ENCODE measurements at places on chromosomes 6 and 20.

GRCh38 chr6:20180935-20181334 lies 31.3 kb downstream of the MBOAT1 start:
- DNase-seq: no peak

DNA sequence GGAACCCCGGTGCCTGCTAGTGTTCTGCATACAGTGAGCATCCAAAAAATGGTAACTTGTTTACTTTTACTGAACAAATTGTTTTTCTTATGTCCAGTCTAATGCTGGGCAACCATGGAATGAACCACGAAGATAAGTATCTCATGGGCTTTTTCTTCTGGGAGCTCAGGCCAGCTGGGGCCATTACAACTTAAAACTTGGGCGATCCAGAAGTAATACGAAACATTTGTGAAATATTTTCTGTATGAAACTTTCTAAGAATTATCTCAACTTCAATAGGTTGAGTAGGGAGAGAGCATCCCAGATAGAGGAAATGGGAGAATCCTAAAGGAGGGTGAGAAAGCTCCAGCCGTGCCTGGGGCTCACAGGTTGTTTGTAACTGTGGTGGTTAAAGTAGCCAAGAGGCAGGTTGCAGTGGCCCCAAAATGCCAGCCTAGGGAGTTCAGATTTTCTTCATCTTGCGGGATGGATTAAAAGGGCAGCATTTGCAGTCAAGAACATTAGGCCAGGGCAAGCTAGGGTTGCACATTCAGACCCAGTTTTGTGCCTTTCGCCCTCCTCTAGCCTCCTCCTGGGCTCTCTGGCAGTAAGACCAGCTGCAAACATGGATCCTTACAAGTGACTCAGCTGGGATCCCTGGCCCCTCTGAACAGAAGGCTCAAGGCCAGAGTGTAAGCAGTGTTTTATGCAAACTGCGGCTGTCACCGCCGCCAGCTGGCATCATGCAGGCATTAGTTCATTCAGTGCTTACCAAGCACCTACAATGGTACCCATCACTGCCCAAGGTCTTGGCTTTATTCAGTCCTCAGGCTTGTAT lies 41.5 kb downstream of the ELMO2 start:
- DNase-seq: no peak

GRCh38 chr6:41716516-41717391 lies 18.7 kb downstream of the TFEB start:
- no peak for DNase-seq

GRCh38 chr6:30013291-30013922 lies 47.7 kb upstream of the POLR1H start:
- DNase-seq: no peak

DNA sequence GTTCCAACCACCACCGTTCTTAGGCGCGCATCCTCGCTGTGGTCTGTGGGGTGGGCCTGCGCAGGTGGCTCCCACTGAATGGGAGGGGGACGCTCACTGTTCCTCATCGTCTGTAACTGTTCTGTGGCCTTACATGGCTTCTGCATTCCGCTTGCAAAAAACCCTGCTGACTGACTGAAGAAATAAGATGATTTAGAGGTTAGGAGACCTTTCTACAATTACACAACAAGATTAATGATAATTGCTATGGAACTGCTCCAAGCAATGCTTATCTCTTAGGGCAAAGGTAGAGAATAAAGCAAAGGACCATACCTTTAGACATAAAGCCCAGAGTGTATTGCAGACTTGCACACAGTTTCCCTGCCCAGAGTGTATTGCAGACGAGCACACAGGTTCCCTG lies 14.4 kb upstream of the DACT2 start:
- no peak for DNase-seq

DNA sequence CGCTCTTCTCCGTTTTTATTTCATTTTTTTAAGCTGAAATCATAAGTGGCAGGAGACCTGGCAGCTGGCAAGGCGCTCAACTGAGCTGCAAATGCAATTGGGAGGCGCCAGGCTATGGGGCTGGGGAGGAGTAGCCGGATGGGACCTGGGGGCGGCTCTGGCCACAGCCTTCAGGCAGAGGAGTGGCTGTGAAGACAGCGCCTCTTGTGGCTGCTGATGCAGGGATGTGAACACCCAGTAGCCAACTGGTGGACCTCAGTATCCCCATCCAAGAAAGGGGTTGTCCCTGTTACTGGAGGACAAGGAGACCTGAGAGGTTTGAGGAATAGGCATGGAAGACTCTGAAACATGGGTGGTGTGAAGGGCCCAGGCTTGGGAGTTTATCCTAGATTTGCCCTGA lies 12.6 kb downstream of the KCNK17 start:
- DNase-seq: no peak

DNA sequence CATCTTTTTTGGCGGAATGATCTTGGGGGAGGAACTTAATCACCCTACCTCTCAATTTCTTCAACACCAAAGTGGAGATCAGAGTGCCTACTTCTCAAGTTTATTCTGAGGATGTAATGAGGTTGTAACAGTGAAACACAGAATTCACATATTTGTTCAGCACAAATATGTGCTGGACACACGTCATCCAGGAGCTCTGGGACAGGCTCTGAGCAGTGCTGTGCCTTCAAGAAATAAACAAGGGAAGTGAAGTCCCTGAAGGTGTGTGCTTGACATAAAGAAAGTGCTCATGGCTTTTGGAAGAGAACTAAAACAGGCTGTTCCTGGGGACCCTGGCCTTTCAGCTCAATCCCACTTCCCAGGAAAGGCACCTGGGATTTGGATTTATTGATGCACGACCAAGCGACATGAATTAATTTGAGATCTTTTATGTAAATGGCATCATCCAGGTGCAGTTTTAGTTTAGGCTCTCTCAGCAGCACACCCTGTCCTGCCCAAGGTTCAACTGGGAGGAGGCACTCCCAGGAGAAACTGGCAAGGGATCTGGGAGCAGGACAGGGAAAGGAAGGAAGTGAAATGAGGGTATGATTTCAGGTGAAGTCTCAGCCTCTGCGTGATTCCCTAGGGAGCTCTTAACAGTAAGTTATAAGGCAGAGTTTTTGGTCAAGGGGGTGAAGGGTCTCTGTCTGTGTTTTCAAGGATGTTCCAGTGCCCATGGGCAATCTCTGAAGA lies 211.0 kb downstream of the FOXA2 start:
- no peak for DNase-seq

GRCh38 chr6:13358511-13358910 lies 30.2 kb upstream of the TBC1D7 start:
- DNase-seq: no peak

DNA sequence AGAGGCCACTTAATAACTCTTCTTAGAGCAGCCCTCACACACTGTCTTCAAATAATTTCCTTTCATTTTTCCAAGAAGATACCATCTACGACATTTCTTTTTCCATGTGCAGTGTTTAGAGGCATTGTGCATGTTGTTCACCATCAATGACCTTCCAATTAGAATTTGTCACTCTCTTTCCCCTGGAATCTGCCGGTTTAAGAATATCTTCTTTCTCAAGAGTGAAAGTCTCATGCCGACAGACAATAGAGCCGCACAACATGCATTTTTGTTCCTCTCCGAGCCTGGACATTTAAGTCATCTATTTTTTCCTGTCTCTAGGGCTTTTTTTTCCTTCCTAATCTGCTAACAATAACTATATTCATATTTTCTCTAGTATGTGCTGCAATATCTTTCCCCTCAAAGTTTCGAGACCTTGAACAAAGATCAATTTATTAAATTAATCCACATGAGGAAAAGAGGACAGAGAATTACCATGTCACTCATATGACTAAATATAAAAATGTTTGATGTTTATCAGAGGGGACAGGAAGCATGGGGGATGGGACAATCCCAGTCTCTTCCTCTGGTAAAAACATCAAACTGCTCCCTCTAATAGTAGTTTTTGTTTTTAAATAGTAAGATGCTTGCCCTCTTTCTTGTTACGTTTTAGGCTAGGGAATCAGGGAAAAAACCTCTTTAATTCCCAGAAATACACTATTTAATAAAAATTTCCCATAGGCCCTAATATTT lies 893.4 kb downstream of the C6orf118 start:
- DNase-seq: no peak

- no peak for DNase-seq
Measured at GRCh38 chr6:73665686-73666319, 12.0 kb upstream of the SLC17A5 start.

DNA sequence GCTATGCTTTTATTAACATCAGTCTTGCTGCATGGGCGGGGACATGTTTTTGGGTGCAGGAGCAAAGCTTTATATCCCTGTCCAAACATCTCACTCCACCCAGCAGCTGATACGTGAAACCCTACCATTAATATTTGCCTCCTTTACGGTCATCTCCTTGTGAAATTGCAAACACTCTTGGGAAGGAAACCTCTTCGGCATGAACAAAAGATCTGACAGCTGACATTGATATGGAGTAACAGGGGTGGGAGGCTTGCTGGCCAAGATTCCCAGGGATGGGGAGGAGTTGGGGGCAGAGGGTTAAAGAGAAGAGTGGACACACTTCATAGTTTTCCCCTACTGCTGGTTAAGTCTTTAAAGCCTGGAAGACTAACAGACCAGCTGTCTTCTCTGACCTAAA lies 22.2 kb upstream of the VEGFA start:
- no peak for DNase-seq

DNA sequence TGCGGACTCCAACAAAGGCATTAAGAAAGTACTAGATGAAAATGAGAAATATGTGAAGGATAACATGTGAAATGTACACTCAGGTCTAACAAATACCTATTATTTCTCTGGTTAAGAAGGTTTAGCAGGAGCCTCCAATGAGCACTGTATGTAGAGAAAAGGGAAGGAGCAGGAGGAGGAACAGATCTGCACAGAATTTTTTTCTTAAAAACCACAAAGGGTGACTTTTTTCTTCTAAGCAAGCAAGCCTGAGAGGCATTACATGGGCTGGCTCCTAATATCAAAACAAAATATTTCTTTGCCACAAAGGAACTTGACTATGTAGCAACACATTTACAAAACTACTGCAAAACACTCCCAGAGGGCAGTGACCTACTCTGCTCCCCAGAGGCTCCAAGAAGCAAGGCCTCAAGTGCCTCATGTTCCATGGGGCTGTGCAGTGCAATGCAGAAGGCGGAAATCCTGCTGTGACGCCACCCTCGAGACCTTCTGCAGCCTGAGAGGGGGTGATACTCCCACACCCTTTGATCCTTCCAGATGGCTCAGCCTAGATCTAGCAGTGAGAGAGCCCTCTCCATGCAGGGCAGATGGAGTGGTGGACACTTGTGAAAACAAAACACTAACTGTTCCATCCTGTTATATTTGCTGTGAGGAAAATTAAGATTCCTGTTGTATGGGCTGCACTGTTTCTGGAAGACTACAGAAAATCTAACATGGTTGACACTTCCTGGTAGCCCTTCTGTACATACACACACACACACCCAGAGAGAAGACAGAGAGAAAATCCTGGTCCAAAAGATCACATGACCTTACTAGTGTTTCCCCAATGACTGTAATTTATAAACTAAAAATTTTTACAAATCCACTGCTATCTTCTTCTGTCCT lies 36.0 kb upstream of the SMIM29 start:
- no peak for DNase-seq

- no peak for DNase-seq
Measured at GRCh38 chr6:32123681-32124080, 4.4 kb downstream of the ATF6B start.

- no peak for DNase-seq
Measured at GRCh38 chr6:13349811-13350506, 21.6 kb upstream of the TBC1D7 start.

- DNase-seq: no peak
Measured at GRCh38 chr20:11432407-11432806, 485.3 kb upstream of the BTBD3 start.

DNA sequence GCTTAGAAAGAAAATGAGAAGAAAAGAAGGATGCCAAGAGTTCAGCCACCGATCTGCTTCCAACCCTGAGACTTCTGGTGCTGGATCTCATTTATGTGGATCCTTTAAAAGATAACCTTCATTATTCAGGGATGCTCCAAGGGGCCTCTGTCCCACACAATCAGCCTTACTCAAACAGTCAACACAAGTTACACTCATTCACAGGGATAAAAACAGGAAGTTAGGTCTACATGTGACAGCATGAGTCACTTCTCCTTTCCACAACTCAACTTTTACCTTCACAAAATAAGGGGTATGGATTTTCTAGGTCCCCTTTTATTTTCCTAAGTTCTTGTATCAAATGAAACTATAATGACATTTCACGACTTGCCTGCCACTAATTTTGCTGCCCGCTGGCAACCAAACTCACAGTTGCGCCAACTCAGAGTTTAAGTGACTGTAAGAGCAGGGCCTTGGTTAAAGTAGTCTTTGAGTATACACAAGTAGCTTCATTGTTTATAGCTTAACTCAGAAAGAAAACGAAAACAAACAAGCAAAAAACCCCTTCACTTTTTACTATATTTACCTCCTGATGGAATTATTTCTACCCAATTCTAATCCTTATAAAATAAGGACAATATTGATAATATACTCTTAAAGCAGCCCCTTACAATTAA lies 278.8 kb upstream of the RUNX2 start:
- no peak for DNase-seq

DNA sequence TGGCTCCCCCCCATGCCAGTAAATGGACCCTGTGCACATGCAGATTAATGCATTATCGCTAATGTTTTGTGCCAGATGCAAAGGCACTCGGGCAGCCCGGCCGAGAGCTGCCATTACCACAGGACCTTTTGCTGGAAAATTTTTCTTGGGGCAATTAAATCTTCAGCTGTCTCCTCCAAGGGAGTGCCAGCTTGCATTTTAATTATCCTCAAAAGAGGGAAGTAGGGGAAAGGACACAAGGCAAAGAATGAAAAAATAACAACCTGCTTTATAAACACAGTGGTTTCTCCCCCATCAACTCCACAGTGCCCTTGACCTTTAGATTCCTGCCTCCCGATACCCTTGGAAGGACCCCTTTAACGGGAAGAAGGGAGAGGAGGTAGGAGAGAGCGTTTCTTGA lies 48.2 kb downstream of the PDYN start:
- DNase-seq: no peak

DNA sequence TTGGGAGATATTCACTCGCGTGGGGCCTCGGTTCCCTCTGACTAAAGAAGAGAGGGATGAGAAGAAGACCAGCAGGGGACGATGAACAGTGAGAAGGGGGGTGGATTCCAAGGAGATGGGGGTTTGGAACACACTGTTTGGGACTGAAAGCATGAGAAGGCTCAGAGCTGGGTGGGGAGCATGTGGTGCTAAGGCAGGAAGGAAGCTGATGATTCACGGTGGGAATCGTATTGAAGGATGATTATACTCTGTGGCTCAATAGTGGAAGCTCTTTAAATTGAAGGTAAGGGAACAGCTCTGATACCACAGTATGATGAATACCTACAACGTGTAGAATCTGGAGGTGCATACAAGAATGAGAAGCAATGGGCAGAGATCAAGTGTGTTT lies 117.5 kb upstream of the KCNK16 start:
- DNase-seq: no peak

- DNase-seq: no peak
Measured at GRCh38 chr6:120899932-120900331, 434.3 kb downstream of the TBC1D32 start.

- no peak for DNase-seq
Measured at GRCh38 chr6:130303431-130303830, 62.4 kb upstream of the TMEM200A start.

- DNase-seq: no peak
Measured at GRCh38 chr6:131917318-131917717, 33.9 kb downstream of the CCN2 start.

- no peak for DNase-seq
Measured at GRCh38 chr6:165920896-165921671, 246.6 kb downstream of the TBXT start.

GRCh38 chr20:40982415-40983145 lies 46.0 kb upstream of the TOP1 start:
- DNase-seq: no peak
